ENCODE measurements at places on chromosomes 7 and 10. TPM values are rescaled to one million over a fixed set of nuclear protein-coding genes. Genes with fewer than 3 reads are reported as not detected.

GRCh38 chr7:51471981-51472296 is 155.3 kb upstream of the COBL start:
- DNase-seq = no peak

DNA sequence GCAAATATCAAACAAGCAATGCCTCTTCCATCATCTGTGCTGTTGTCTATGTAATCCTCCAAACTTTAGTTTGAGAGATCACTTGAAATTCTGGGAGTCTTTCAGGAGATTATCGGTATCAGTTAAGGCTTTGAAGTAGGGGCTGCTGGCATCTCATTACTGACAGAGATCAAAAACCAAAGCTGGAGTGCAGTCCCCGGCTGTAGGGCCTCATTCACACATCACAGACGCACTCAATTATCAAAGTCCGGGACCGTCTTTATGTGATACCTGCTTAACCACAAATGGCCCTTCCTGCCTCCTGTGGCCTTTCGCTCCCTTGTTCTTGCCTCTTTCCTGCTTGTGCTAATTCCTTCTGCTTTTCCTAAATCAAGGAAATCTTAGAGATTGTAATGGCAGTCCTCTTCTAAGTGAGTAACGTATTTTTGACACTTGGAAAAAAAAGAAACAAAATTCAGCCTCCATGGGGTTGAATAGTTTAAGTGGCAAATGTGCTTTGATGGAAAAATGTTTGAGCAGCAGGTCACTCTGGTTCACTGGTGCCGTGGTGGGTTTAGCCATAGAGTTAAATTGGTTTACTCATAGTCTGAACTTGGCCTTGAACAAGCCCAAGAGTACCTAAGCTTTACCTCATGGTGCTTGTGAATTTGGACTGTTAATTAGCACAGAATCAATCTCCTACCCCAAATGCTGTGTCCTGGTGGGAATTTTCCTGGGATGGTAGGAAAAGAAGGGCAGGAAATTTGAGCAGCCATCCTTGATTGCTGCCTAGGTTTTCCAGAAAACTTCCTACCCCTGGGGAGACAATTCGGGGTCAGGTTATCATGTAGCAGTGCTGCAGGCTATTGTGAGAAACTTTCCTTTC is 178.9 kb upstream of the LYZL1 start:
- no peak for DNase-seq

GRCh38 chr10:11140963-11141362 is 123.3 kb downstream of the CELF2 start:
- DNase-seq = no peak

Gene TFR2
- total RNA-seq = 5.1 TPM

Gene UCN3
- not detected for total RNA-seq

Gene SKAP2
- 12.1 TPM for total RNA-seq

GRCh38 chr10:86594535-86594934 is 59.8 kb upstream of the OPN4 start:
- DNase-seq = no peak

GRCh38 chr7:83077328-83077727 is 85.4 kb downstream of the PCLO start:
- DNase-seq = no peak

GRCh38 chr7:24922099-24922773 is 57.7 kb downstream of the OSBPL3 start:
- no peak for DNase-seq

GRCh38 chr10:80515941-80516340 is 21.8 kb upstream of the SH2D4B start:
- no peak for DNase-seq

GRCh38 chr10:28393956-28394568 is 91.2 kb upstream of the MPP7 start:
- DNase-seq = peak; percentile 74

- no peak for DNase-seq
These were observed 567.7 kb upstream of the ZWINT start for GRCh38 chr10:56928714-56929113.

DNA sequence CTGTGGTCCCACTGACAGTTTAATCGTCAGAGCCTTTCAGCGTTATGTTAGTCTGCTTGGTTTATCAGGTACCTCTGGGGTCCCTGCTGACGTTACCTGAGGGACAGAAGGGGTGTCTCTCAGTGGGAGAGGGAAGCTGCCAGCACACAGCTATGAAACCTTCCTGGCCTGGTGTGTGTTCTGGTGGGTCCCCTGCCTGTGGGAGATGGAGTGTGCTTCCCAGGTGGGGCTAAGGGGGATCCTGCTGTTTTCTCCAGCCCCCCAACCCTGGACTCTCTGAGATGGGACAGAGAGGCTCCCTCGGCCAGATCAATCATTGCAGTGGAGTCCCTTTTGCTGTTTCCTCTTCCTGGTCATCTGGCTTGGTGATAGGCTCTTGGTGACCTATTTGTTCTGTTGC is 308.8 kb downstream of the TNS3 start:
- no peak for DNase-seq

GRCh38 chr7:141291541-141291940 is 217.7 kb downstream of the TMEM178B start:
- DNase-seq = no peak

Gene NODAL
- not detected for total RNA-seq

GRCh38 chr7:43679210-43680068 is 49.9 kb downstream of the COA1 start:
- DNase-seq = no peak

GRCh38 chr10:42722575-42722974 is 60.0 kb upstream of the BMS1 start:
- no peak for DNase-seq

GRCh38 chr7:134787064-134787463 is 7.6 kb downstream of the CALD1 start:
- no peak for DNase-seq

Measured in glutamatergic neuron (in vitro differentiated cells).